ENCODE measurements at places on chromosomes 1 and 21. TPM values are rescaled to one million over a fixed set of nuclear protein-coding genes. Genes with fewer than 3 reads are reported as not detected.
A peak's percentile ranks its signal among the peaks of the same experiment; 100 is the strongest.

GRCh38 chr1:234722270-234722704, 112.3 kb upstream of the IRF2BP2 start:
- H3K36me3 ChIP-seq = no peaks in the 10 kb centered on the region
- peaks cover 97% of the 10 kb centered on the region for H3K4me1 ChIP-seq
- peak overlapping the region; percentile 26 for H3K4me3 ChIP-seq
- H3K27ac ChIP-seq = peak overlapping the region; percentile 98
- H3K27me3 ChIP-seq = no peaks in the 10 kb centered on the region
- no peak for DNase-seq

GRCh38 chr21:18588001-18588662, 184.5 kb upstream of the TMPRSS15 start:
- no peaks in the 10 kb centered on the region for H3K27me3 ChIP-seq
- no peaks in the 10 kb centered on the region for H3K36me3 ChIP-seq
- no peak overlapping the region for H3K27ac ChIP-seq
- no peak for DNase-seq

LHX8 gene
- not detected for total RNA-seq

CFHR1 gene
- total RNA-seq = 0.39 TPM

DNA sequence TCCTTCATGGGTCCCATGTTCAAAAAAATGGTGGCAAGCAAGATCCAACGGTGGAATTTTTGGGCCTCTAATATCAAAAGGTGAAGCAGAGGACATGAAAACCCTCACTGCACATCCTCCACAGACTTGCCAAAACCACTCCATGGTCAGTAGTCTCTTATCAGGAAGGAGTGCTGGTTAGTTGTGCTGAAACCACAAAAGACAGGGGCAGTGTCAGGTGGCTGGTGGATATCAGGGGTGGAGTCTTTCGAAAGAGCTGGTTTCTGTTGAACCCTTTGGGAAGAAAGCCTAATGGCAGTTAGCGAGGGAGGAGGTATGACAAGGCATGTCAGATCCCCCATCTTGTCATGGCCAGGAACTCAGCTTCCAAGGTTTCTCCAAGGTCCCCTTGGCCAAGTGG, 395.9 kb upstream of the CAMK1G start:
- H3K4me1 ChIP-seq = no peaks in the 10 kb centered on the region
- no peaks in the 10 kb centered on the region for H3K36me3 ChIP-seq
- DNase-seq = no peak

DNA sequence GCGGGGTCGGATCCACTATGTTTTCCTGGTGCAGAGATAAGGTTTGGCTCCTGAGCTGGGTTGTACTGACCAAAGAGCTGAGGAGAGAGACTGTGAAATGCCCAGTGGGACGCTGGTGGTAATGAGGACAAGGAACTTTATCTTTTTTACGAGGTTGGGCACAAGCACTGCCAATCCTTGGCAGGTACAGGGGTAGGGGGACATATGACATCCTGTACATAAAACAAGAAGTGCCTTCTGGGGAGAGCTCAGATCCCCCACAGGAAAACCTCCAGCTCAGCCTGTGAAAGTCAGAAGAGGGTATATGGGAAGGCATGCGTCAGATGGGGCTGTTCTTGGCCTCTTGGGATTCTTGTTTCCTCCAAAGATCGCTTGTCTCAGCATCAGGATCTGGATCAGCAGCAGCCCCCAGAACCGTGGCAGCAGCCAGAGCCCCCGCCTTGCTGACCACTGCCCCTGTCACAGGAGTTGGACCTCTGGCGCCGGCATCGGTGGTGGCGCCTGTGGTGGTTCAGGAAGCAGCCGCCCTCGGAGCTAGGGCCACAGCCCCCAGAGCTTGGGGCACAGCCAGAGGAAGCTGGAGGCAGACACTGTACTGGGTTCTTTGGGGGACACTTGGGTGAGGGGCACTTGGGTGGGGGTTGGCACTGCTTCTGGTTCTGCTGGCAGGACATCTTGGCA, 905 bp downstream of the LCE3E start:
- no peaks in the 10 kb centered on the region for H3K27me3 ChIP-seq
- no peaks in the 10 kb centered on the region for H3K36me3 ChIP-seq
- no peak overlapping the region for H3K27ac ChIP-seq
- DNase-seq = no peak
- H3K4me3 ChIP-seq = no peak overlapping the region

GRCh38 chr21:40689840-40690360, 157.1 kb downstream of the DSCAM start:
- no peak for DNase-seq
- no peak overlapping the region for H3K4me3 ChIP-seq
- H3K27ac ChIP-seq = no peak overlapping the region

PCP4 gene
- 172 TPM for total RNA-seq

TSPEAR gene
- under 0.01 TPM for total RNA-seq

SPATA17 gene
- 0.50 TPM for total RNA-seq

- H3K4me3 ChIP-seq = no peak overlapping the region
- no peak overlapping the region for H3K27ac ChIP-seq
- peaks cover 21% of the 10 kb centered on the region for H3K27me3 ChIP-seq
- H3K36me3 ChIP-seq = no peaks in the 10 kb centered on the region
- DNase-seq = no peak
Observed at GRCh38 chr1:75613916-75614315, 3.0 kb upstream of the SLC44A5 start.

PTPRF gene
- total RNA-seq = 41.5 TPM

CTSE gene
- 0.13 TPM for total RNA-seq

- no peaks in the 10 kb centered on the region for H3K36me3 ChIP-seq
- DNase-seq = no peak
- H3K27me3 ChIP-seq = no peaks in the 10 kb centered on the region
- H3K4me3 ChIP-seq = no peak overlapping the region
Observed at GRCh38 chr21:45768740-45769048, 125.2 kb downstream of the PCBP3 start.

NBPF20 gene
- 3.0 TPM for total RNA-seq

DNA sequence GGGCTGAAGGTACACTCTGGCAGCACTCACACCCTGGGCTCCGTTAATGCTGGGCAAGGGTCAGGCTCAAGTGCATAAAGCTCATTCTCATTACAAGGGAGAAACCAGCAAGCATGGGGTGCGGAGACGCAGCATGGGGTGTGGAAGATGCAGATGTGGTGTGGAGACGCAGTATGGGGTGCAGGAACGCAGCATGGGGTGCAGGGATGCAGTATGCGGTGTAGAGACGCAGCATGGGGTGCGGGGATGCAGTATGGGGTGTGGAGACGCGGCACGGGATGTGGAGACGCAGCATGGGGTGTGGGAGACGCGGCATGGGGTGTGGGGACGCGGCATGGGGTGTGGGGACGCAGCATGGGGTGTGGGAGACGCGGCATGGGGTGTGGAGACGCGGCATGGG, 390.7 kb downstream of the NPHP4 start:
- H3K36me3 ChIP-seq = no peaks in the 10 kb centered on the region
- H3K27me3 ChIP-seq = no peaks in the 10 kb centered on the region
- no peaks in the 10 kb centered on the region for H3K4me1 ChIP-seq
- DNase-seq = peak; percentile 57
- no peak overlapping the region for H3K27ac ChIP-seq

- peaks cover 50% of the 10 kb centered on the region for H3K4me1 ChIP-seq
- H3K4me3 ChIP-seq = no peak overlapping the region
- peaks cover 32% of the 10 kb centered on the region for H3K36me3 ChIP-seq
- no peak for DNase-seq
Observed at GRCh38 chr1:150999926-151000325, 6.8 kb downstream of the MINDY1 start.

GRCh38 chr1:225347123-225347683, 80.6 kb downstream of the LBR start:
- H3K4me3 ChIP-seq = no peak overlapping the region
- H3K36me3 ChIP-seq = no peaks in the 10 kb centered on the region
- H3K4me1 ChIP-seq = no peaks in the 10 kb centered on the region
- DNase-seq = no peak

- H3K4me1 ChIP-seq = peaks cover 10% of the 10 kb centered on the region
- no peak overlapping the region for H3K27ac ChIP-seq
- no peaks in the 10 kb centered on the region for H3K27me3 ChIP-seq
- no peak for DNase-seq
Observed at GRCh38 chr1:22870201-22870871, 102.3 kb downstream of the LACTBL1 start.

DNA sequence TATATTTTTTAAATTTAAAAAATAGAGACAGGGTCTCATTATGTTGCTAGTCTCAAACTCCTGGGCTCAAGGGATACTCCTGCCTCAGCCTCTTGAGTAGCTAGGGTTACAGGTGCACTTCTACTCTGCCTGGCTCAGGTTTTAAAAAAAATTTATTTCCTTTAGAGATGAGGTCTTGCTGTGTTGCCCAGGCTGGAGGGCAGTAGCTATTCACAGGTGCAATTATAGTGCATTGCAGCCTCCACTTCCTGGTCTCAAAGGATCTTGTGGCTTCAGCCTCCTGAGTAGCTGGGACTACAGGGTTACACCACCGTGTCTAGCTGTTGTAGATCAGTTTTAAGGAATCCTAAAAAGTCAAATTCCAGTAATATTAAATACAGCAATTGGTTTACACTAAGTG, 5.0 kb downstream of the RNF11 start:
- no peak overlapping the region for H3K27ac ChIP-seq
- no peaks in the 10 kb centered on the region for H3K36me3 ChIP-seq
- H3K4me3 ChIP-seq = no peak overlapping the region
- no peaks in the 10 kb centered on the region for H3K27me3 ChIP-seq
- no peak for DNase-seq
- peaks cover 24% of the 10 kb centered on the region for H3K4me1 ChIP-seq

ORC1 gene
- total RNA-seq = 0.32 TPM

VWA5B1 gene
- total RNA-seq = not detected

SCCPDH gene
- total RNA-seq = 23.9 TPM

GRCh38 chr1:92972409-92973129, 11.3 kb upstream of the DIPK1A start:
- H3K27ac ChIP-seq = no peak overlapping the region
- H3K4me3 ChIP-seq = no peak overlapping the region
- no peaks in the 10 kb centered on the region for H3K27me3 ChIP-seq
- no peak for DNase-seq

DNA sequence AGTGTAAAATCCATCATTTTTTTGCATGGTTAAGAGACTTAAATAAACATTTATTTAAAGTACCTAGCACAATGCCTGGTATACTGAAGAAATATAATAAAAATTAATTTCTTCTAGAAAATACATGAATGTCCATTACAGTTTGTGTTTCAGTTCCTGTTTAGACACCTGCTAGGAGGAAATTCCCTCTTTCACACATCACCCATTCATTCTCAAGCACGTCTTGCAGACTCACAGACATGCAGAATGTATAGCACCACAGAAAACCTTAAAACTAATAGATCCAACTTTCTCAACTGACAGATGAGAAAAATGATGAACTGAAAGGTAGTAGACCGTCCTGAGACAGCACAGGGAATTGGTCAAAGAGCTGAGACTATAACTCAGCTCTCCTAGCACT, 172.2 kb upstream of the C8B start:
- no peaks in the 10 kb centered on the region for H3K36me3 ChIP-seq
- DNase-seq = no peak
- H3K4me3 ChIP-seq = no peak overlapping the region
- no peaks in the 10 kb centered on the region for H3K4me1 ChIP-seq
- H3K27me3 ChIP-seq = no peaks in the 10 kb centered on the region

TOMM40L gene
- total RNA-seq = 9.1 TPM

DNA sequence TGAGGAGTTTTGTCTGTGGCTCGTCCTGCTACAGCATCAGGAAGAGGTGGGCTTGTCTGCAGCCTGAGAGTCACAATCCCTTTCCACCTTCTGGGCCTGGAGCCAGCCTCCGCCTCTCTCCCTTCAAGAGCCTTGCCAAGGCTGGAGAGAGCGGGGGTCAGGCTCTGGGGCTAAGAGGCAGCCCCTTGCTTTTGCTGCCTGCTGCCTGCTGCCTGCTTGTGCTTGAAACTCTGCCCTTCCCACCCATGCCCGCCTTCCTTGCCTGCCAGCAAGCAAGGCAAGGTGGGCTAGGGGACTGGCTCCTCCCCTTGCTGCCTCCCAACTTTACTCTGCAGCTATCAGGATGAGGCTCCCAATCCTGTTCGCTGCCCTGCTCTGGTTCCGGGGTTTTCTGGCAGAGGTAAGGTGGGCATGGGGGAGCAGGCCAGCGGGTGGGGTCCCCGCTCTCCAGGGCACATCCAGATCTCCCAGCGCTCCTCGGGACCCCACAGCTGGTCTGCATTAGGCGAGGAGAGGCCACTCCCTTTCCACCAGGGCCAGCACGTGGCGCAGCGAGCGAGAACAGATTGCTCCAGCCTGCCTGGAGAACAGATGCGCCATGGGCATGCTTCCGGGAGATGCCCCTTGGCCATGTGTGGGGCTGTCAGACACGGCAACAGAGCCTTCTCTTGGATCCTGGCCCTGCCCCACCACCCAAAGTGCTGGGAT, 7.5 kb upstream of the PTPN7 start:
- H3K27me3 ChIP-seq = no peaks in the 10 kb centered on the region
- no peak overlapping the region for H3K4me3 ChIP-seq
- peaks cover 11% of the 10 kb centered on the region for H3K4me1 ChIP-seq
- no peak for DNase-seq
- H3K27ac ChIP-seq = no peak overlapping the region

DNA sequence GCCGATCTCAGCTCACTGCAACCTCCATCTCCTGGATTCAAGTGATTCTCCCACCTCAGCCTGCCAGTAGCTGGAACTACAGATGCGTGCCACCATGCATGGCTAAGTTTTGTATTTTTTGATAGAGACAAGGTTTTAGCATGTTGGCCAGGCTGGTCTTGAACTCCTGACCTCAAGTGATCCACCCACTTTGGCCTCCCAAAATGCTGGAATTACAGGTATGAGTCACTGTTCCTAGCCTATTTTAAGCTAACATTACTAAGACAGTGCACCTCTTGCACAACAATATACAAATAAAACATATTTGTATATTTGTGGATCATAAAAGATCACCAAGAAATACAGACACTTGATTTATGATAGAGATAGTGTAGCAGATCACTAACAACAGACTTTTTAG, 139.1 kb downstream of the DUSP10 start:
- DNase-seq = no peak
- H3K4me1 ChIP-seq = no peaks in the 10 kb centered on the region
- H3K4me3 ChIP-seq = no peak overlapping the region

GRCh38 chr1:206544562-206545257, 37.4 kb downstream of the RASSF5 start:
- no peaks in the 10 kb centered on the region for H3K36me3 ChIP-seq
- H3K27ac ChIP-seq = no peak overlapping the region
- H3K4me3 ChIP-seq = no peak overlapping the region
